Right atrium auricular region (tissue), 2 donors: ENCODE measurements at places on chromosomes 5 and 9. TPM values are rescaled to one million over a fixed set of nuclear protein-coding genes. Genes with fewer than 3 reads are reported as not detected.
A peak's percentile ranks its signal among the peaks of the same experiment; 100 is the strongest.

GRCh38 chr9:63816751-63817621 lies 1468.0 kb downstream of the FOXD4L5 start:
- H3K4me3 ChIP-seq: no peak overlapping the region
- H3K4me1 ChIP-seq: no peaks in the 10 kb centered on the region
- no peak overlapping the region for H3K27ac ChIP-seq
- no peaks in the 10 kb centered on the region for H3K27me3 ChIP-seq

DNA sequence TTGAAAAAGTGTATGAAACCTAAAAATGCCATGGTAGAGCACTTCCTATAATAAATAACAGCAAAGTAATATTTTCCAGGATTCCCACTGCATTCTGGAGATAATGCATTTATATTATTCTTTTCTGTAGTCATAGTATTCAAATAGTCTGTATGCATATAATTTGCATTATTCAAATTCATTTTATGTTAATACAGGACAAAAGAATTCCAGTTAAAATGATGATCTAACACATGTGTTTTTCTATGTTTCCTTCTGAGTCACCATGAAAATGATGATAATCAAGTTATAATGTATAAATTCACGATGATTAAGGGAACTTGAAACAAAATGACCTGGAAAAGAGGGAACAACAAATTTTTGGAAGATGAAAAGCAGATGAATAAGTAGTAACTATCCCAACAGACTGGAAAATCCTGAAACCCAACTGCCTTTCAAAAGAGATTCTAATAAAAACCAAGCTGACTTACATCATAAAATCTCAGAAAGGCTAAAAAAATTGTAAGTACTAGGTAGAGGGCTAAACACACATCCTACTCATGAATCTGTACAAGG lies 358.6 kb upstream of the PAPPA start:
- H3K36me3 ChIP-seq: no peaks in the 10 kb centered on the region
- no peak for DNase-seq
- no peak overlapping the region for H3K27ac ChIP-seq

PCDHGB1 gene
- 3.3 TPM for total RNA-seq

TMEM215 gene
- total RNA-seq: not detected

DNA sequence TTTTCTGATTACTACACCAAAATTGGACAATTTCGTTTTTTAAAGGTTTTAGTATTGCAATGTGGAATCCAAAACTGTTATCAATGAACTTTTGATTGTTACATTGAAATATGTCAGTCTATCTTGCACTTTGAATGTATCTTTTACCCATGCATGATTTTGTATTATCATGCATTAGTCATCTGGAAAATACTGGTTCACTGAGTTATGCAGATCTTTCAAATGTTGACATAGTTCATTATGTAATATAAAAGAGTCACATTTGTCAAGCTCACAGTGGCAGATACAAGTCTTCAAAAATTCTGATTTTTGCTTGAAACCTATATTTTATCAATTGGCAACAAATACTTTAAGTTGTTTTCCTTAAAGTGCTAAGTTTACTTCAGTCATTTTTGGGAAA lies 85.2 kb downstream of the NR3C1 start:
- DNase-seq: no peak
- no peaks in the 10 kb centered on the region for H3K27me3 ChIP-seq
- H3K36me3 ChIP-seq: no peaks in the 10 kb centered on the region

DNA sequence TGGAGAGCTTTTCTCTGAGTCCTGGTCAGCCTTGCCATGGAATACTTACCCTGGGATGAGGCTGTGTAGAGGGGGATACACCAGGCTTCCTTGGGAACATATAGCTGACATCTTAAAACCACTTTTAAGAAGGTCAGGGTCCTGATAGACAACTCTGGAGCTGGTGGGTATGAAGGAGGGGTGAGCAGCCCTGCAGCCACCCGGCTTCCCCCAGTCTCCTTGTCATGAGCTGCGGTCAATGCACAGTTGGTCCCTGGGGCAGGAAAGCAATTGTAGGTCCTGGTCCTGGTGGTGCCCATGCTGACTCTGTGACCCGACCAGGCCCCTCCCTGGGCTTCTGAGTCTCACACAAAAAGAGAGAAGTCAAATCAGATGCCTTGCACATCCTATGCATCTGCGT lies 63.6 kb downstream of the MRPL36 start:
- peak; percentile 26 for DNase-seq
- H3K36me3 ChIP-seq: no peaks in the 10 kb centered on the region
- no peak overlapping the region for H3K27ac ChIP-seq

DNA sequence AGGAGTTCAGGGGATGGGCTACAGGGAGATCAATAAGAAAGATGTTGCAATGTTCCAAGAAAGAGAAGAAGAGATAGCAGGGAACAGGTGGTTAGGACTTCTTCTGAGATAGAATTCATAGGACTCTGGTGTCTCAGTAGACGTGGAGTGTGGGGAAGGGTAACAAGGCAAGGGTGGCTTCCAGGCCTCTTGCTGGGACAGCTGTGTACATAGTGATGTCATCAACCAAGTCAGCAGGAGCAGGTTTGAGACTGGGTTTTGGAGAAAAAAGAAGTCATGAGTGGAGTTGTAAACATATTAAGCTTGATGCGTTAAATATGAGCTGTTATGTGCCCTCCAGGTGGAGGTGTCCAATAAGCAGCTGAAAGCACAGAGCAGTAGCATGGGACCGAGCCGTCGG lies 211.8 kb upstream of the RASEF start:
- H3K27ac ChIP-seq: no peak overlapping the region
- no peaks in the 10 kb centered on the region for H3K4me1 ChIP-seq
- no peaks in the 10 kb centered on the region for H3K36me3 ChIP-seq
- DNase-seq: no peak

- no peak for DNase-seq
- H3K27me3 ChIP-seq: no peaks in the 10 kb centered on the region
- no peaks in the 10 kb centered on the region for H3K4me1 ChIP-seq
- no peak overlapping the region for H3K4me3 ChIP-seq
- no peak overlapping the region for H3K27ac ChIP-seq
Observed at GRCh38 chr9:98365781-98366180, 110.3 kb upstream of the TBC1D2 start.

- H3K27ac ChIP-seq: peak overlapping the region; percentile 98
- peaks cover 82% of the 10 kb centered on the region for H3K4me1 ChIP-seq
- no peaks in the 10 kb centered on the region for H3K36me3 ChIP-seq
- DNase-seq: no peak
- H3K27me3 ChIP-seq: no peaks in the 10 kb centered on the region
Observed at GRCh38 chr9:131266266-131267229, 9.8 kb downstream of the FAM78A start.

NR5A1 gene
- total RNA-seq: not detected

SLC1A3 gene
- 50.9 TPM for total RNA-seq

DNA sequence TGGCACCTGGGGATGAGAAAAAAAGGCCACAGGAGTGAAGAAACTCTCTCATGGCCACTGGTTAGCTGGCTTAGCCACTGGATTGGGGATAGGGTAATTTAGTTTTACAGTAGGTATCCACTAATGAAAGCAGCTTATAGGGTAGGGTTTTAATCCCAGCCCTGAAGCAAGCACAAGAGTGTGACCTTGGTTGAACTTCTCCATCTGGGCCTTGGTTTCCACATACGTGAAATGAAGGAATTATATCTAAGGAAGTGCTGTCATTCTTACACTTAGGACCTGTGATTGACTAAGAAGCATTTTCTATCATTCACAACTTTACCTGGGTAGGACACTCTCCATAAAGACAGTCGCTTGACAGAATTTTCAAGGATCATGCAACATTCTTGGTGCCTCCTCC lies 49.6 kb downstream of the FAT2 start:
- no peak overlapping the region for H3K4me3 ChIP-seq
- no peak overlapping the region for H3K27ac ChIP-seq
- no peaks in the 10 kb centered on the region for H3K36me3 ChIP-seq
- H3K27me3 ChIP-seq: no peaks in the 10 kb centered on the region
- DNase-seq: no peak

DNA sequence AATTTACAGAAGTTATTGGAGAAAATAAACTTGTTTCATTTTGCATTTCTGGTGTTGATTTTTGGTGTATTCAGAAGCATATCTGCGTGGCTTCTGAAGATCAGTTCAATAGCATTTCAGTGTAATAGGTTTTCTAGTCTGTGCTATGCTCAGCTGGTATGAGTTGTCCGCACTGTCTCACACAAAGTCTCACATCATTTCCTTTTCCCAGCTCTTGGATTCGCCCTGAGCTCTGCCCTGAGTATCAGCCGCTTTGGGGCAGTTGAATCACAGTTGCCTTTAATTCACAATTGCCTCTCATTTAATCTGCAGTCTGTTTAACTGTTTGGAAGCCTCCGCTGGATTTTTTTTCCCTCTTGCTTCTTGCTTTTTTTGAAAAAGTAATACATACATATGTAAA lies 6.4 kb upstream of the TTC23L start:
- no peak overlapping the region for H3K4me3 ChIP-seq
- no peaks in the 10 kb centered on the region for H3K4me1 ChIP-seq
- H3K36me3 ChIP-seq: no peaks in the 10 kb centered on the region
- no peak overlapping the region for H3K27ac ChIP-seq
- DNase-seq: no peak

- H3K4me1 ChIP-seq: no peaks in the 10 kb centered on the region
- H3K27me3 ChIP-seq: no peaks in the 10 kb centered on the region
- DNase-seq: no peak
- H3K27ac ChIP-seq: no peak overlapping the region
Observed at GRCh38 chr9:112248722-112249121, 73.6 kb upstream of the SUSD1 start.

DNA sequence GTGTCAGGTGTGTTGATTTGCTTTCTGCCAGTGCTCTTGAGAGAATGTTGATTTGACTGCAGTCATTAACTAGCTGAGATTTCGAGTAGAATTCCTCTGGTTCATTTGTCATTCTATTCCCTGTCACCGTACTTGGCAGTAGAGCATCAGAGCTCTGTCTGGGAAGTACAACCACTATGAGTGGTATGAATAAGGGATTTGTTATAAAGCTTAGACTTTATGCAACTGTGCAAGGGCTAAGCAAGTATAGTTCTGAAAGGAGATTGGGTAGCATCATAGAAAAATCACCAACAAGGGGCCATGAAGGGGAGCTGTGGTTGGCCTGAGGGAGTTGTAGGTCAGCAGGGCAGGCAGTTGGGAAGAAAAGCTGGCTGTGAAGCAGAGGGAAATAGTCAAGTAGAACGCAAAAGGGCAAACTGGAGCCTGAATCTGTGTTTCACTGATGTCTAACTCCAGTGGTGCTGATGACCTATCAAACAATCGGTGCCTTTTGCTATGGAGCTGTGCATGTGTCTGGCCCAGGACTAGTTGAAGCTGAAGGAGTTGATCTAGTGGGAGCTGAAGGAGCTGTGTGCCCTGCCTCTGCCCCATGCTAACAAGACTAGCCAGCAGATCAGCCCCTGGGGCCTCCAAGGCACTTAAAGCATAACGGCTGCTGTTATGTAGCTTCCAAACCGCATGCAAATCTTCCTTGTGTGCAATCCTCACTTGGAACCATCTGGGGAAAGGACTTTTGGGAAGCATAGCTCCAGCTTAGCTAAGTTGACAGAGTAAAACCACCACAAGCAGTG lies 110.0 kb downstream of the SLC28A3 start:
- no peaks in the 10 kb centered on the region for H3K27me3 ChIP-seq
- no peaks in the 10 kb centered on the region for H3K36me3 ChIP-seq
- H3K4me1 ChIP-seq: no peaks in the 10 kb centered on the region
- no peak for DNase-seq

- no peaks in the 10 kb centered on the region for H3K27me3 ChIP-seq
- H3K4me1 ChIP-seq: peaks cover 24% of the 10 kb centered on the region
- H3K27ac ChIP-seq: no peak overlapping the region
- no peak overlapping the region for H3K4me3 ChIP-seq
- H3K36me3 ChIP-seq: no peaks in the 10 kb centered on the region
Observed at GRCh38 chr9:133685653-133686609, 49.8 kb downstream of the DBH start.

C5orf58 gene
- not detected for total RNA-seq

DNA sequence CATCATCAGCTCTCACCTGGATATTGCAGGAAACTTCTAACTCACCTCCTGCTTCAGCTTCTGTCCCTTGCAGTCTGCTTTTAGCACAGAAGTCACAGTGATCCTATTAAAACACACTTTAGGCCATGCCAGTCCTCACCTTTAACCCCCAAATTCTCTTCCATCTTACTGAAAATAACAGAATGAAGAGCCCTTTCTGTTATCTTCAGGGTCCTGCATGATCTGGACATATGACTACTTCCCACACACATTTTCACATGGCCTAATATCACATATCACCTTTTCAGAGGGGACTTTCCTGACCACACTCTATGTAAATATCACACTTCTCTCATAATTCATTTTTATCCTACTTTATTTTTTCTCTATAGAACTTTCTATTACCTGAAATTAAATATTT lies 550.6 kb upstream of the CLINT1 start:
- H3K4me1 ChIP-seq: no peaks in the 10 kb centered on the region
- no peaks in the 10 kb centered on the region for H3K36me3 ChIP-seq
- no peak for DNase-seq
- no peaks in the 10 kb centered on the region for H3K27me3 ChIP-seq
- no peak overlapping the region for H3K27ac ChIP-seq
- H3K4me3 ChIP-seq: no peak overlapping the region

SPATA31E1 gene
- total RNA-seq: not detected

- no peaks in the 10 kb centered on the region for H3K4me1 ChIP-seq
- no peak overlapping the region for H3K27ac ChIP-seq
- H3K4me3 ChIP-seq: no peak overlapping the region
- DNase-seq: no peak
- no peaks in the 10 kb centered on the region for H3K36me3 ChIP-seq
Observed at GRCh38 chr5:111603446-111603827, 91.1 kb upstream of the STARD4 start.

- no peaks in the 10 kb centered on the region for H3K27me3 ChIP-seq
- H3K4me1 ChIP-seq: no peaks in the 10 kb centered on the region
- no peak overlapping the region for H3K4me3 ChIP-seq
- no peaks in the 10 kb centered on the region for H3K36me3 ChIP-seq
- H3K27ac ChIP-seq: no peak overlapping the region
Observed at GRCh38 chr5:20649966-20650365, 662.0 kb upstream of the CDH18 start.

MCTP1 gene
- total RNA-seq: 5.1 TPM

NUTM2F gene
- total RNA-seq: not detected

SLC46A2 gene
- 0.43 TPM for total RNA-seq

GRCh38 chr5:133480366-133480765 lies 132.0 kb downstream of the FSTL4 start:
- DNase-seq: no peak
- H3K36me3 ChIP-seq: no peaks in the 10 kb centered on the region
- no peak overlapping the region for H3K4me3 ChIP-seq
- no peaks in the 10 kb centered on the region for H3K27me3 ChIP-seq
- H3K4me1 ChIP-seq: no peaks in the 10 kb centered on the region
- no peak overlapping the region for H3K27ac ChIP-seq

DNA sequence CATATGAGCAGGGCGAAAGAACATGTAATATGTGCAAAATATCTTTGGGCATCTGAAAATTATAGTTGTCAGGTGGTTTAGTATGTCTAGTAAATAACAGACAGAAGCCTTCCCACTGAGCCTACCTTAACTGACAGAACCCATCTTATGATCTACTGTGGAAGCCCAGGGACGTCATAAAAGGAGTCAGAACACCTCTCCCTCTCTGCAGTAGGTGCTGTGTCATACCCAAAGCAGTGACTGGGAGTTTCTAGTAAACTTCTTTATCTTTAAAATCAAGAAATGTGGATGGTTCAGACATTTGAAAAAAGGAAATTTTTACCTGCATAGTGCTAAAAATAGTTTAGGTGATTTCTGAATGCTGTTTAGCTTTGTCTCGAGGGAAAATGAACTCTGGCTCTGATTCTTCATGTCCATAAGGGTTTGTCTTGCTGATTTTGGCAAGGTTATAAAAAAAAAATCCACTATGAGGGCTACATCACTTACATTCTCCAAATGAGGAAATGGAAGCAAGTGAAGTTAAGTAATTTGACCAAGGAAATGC lies 104.0 kb downstream of the NUDT12 start:
- no peaks in the 10 kb centered on the region for H3K36me3 ChIP-seq
- no peak overlapping the region for H3K27ac ChIP-seq
- no peak overlapping the region for H3K4me3 ChIP-seq
